ENCODE measurements at places on chromosomes 2 and 18. TPM values are rescaled to one million over a fixed set of nuclear protein-coding genes. Genes with fewer than 3 reads are reported as not detected.
A peak's percentile ranks its signal among the peaks of the same experiment; 100 is the strongest.

- no peak for DNase-seq
- H3K36me3 ChIP-seq: no peaks in the 10 kb centered on the region
- no peak overlapping the region for H3K27ac ChIP-seq
- H3K4me1 ChIP-seq: peaks cover 9% of the 10 kb centered on the region
Observed at GRCh38 chr2:32940316-32940997, 6.3 kb upstream of the LTBP1 start.

GRCh38 chr2:227996366-227996765 is 124.9 kb downstream of the DAW1 start:
- H3K27me3 ChIP-seq: no peaks in the 10 kb centered on the region
- H3K27ac ChIP-seq: no peak overlapping the region
- no peak overlapping the region for H3K4me3 ChIP-seq
- DNase-seq: no peak
- no peaks in the 10 kb centered on the region for H3K4me1 ChIP-seq

DNA sequence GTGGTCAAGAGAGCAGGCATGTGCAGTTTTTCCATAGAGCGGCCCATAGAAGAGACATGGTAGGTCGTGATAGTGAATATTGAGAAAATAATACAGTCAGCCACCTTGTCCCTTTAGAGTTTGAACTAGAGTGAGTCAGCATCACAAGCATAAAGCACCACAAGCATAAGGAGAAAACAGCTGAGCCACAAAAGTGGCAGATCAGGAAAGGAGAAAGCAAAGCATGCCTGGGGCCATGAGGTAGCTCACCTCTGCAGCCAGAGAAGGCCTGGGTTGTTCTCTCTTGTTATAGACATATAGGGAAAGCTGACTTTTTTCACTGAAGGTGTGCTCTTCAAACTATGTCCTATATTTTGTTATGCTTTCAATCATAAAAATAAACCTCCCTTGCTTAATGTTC is 879.0 kb downstream of the DSC3 start:
- no peaks in the 10 kb centered on the region for H3K27me3 ChIP-seq
- H3K4me3 ChIP-seq: no peak overlapping the region
- H3K4me1 ChIP-seq: no peaks in the 10 kb centered on the region
- no peak for DNase-seq

DNA sequence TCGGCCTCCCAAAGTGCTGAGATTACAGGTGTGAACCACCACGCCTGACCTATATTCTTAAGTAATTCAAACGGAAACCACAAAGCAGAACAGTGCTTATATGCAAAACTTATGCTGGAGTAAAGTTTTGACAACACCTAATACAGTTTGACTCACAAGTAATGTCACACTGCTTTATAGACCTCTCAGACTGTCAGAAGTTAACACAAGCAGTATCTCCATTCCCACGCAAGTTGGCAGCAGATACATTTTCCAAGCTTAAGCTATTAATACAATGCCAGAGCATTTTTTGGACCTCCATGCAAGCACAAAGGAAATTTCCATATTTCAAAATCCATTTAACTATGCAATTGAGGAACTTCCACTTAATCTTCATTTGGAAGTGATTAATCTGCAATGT is 21.0 kb upstream of the SANBR start:
- no peaks in the 10 kb centered on the region for H3K4me1 ChIP-seq
- no peaks in the 10 kb centered on the region for H3K27me3 ChIP-seq
- H3K27ac ChIP-seq: no peak overlapping the region

GRCh38 chr2:173741759-173742158 is 223.4 kb downstream of the SP3 start:
- H3K4me1 ChIP-seq: no peaks in the 10 kb centered on the region
- no peaks in the 10 kb centered on the region for H3K36me3 ChIP-seq
- H3K27ac ChIP-seq: no peak overlapping the region
- DNase-seq: no peak
- no peaks in the 10 kb centered on the region for H3K27me3 ChIP-seq

DNA sequence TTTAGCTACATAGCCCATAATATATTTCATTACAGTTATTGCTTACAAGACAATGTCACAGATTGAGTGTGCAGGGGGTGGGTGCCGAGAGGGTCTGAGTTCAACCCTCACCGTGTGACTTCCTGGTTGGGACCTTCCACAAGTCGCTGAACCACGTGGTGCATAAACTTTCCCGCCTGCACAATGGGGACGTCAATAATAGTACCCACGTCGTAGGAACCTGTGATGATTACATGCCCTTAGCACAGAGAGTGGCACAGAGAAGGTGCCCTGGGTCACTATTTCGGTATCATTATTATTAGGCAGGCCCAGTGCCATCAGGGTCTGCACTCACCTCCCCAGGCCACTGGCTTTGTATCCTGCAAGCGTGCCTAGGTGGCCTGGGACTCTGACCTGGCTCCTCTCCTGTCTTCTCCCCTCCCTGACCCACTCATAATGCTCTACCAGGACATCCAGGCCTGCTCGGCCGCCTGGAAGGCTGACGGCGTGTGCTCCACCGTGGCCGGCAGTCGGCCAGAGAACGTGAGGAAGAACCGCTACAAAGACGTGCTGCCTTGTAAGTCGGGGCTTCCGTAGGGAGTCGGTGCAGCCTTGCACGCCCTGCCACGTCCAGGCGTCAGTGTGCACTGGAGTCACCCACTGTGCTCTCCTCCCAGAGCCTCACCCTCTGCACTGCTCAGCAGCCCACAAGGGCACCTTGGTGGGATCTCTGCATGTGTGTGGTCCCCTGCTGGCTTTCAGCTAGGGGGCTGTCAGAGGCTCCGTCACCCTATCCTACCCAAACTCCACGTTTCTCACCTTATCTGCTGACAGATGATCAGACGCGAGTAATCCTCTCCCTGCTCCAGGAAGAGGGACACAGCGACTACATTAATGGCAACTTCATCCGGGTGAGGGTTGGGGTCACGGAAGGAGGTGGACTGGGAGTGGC is 2.8 kb downstream of the PTPN18 start:
- no peak overlapping the region for H3K27ac ChIP-seq
- H3K36me3 ChIP-seq: no peaks in the 10 kb centered on the region
- no peak overlapping the region for H3K4me3 ChIP-seq
- H3K4me1 ChIP-seq: no peaks in the 10 kb centered on the region

DNA sequence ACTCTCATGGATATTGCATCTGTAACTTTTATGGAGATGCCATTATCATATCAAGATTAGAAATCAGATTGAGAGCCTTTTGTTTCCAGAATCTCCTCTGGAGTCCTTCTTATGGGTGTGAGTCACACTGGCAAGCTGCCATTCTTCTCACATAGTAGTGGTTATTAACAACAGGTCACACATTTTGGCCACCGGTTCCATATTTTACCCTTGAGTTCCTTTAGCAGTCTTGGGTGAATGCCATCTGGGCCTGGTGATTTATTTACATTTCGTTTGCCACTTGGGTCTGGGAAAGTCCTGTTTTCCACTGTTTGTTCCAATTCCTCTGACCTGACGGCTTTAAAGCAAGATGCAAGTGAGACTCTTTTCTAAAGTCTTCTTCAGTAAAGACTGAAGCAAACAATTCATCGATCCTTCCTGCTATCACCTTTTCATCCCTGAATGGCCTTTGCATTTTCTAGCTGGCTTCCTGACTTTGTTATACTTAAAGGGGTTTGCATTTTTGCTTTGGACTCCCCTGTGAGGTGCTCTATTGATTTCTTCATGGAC is 80.5 kb upstream of the CAVIN2 start:
- peak overlapping the region; percentile 76 for H3K27ac ChIP-seq
- H3K4me3 ChIP-seq: no peak overlapping the region
- peaks cover 7% of the 10 kb centered on the region for H3K4me1 ChIP-seq
- DNase-seq: no peak
- H3K27me3 ChIP-seq: no peaks in the 10 kb centered on the region
- no peaks in the 10 kb centered on the region for H3K36me3 ChIP-seq

DNA sequence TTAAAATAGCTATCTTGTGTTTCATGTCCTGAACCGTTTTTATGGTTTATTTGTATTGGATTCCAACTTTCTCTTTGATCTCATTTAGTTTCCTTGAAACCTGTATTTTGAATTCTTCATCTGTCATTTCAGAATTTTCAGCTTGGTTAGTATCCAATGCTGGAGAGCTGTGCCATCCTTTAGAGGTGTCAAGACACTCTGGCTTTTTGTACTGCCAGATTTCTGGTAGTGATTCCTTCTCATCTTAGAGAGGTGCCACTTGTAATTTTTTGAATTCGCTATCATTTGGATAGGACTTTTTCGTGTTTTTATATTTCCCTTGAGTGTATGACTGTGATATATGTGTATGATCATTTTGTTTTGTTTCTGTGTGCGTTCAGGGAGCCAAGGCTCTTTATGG is 591.4 kb downstream of the ADCYAP1 start:
- no peaks in the 10 kb centered on the region for H3K27me3 ChIP-seq
- no peaks in the 10 kb centered on the region for H3K4me1 ChIP-seq
- no peak for DNase-seq
- H3K4me3 ChIP-seq: no peak overlapping the region

- H3K36me3 ChIP-seq: no peaks in the 10 kb centered on the region
- H3K27me3 ChIP-seq: no peaks in the 10 kb centered on the region
- no peaks in the 10 kb centered on the region for H3K4me1 ChIP-seq
- DNase-seq: no peak
Observed at GRCh38 chr18:41416044-41416443, 539.0 kb upstream of the PIK3C3 start.

DNA sequence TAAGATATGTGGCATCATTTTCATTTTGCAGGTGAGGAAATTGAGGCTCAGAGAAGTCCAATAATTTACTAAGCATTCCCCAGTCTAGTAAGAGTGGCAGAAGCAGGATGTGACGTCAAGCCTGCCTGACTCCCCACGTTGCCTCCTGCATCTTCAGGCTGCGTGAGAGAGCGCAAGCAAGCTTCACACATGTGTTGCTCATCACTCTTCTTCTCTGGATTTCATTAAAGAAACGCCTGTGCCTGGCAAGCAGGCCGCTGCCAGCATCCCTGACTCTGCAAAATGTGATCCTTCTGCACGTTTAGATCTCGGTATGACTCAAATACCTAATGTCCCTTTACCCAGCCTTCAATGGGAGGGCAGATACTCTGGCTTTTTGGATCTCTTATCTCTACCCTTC is 96.8 kb downstream of the PRKCE start:
- no peaks in the 10 kb centered on the region for H3K4me1 ChIP-seq
- H3K4me3 ChIP-seq: no peak overlapping the region
- DNase-seq: no peak
- no peaks in the 10 kb centered on the region for H3K36me3 ChIP-seq

- H3K27ac ChIP-seq: no peak overlapping the region
- no peak overlapping the region for H3K4me3 ChIP-seq
- H3K36me3 ChIP-seq: 0 out of 3 replicates have a peak, but pooled peaks cover 2% of the 10 kb centered on the region
- H3K27me3 ChIP-seq: no peaks in the 10 kb centered on the region
Observed at GRCh38 chr18:50579061-50579774, 19.3 kb downstream of the MAPK4 start.

- no peak overlapping the region for H3K4me3 ChIP-seq
- no peak for DNase-seq
- H3K27ac ChIP-seq: no peak overlapping the region
- H3K27me3 ChIP-seq: no peaks in the 10 kb centered on the region
- H3K36me3 ChIP-seq: no peaks in the 10 kb centered on the region
- H3K4me1 ChIP-seq: no peaks in the 10 kb centered on the region
Observed at GRCh38 chr2:18401471-18401870, 159.0 kb downstream of the RDH14 start.

- H3K4me3 ChIP-seq: no peak overlapping the region
- no peaks in the 10 kb centered on the region for H3K27me3 ChIP-seq
- no peak overlapping the region for H3K27ac ChIP-seq
Observed at GRCh38 chr2:69693059-69693774, 48.7 kb upstream of the ANXA4 start.

DNA sequence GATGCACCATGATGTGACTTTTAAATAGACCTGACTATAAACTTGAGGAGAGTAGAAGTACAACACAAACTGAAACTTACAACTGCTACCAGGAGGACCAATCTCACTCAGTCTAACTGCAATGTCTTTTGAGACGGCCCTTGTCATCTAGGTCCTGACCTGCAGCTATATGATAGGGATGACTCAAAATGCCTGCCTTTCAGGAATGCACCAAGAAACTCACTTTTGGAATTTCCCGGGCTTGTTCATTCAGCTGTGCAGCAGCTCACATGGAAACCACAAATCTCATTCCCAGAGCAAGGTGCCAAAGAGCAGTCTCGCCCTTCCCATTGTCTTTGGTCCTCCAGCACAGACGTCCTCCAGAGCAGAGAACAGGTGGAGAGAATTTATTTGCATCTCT is 113.7 kb downstream of the SPOPL start:
- no peaks in the 10 kb centered on the region for H3K36me3 ChIP-seq
- DNase-seq: no peak
- no peaks in the 10 kb centered on the region for H3K4me1 ChIP-seq
- no peak overlapping the region for H3K4me3 ChIP-seq

DNA sequence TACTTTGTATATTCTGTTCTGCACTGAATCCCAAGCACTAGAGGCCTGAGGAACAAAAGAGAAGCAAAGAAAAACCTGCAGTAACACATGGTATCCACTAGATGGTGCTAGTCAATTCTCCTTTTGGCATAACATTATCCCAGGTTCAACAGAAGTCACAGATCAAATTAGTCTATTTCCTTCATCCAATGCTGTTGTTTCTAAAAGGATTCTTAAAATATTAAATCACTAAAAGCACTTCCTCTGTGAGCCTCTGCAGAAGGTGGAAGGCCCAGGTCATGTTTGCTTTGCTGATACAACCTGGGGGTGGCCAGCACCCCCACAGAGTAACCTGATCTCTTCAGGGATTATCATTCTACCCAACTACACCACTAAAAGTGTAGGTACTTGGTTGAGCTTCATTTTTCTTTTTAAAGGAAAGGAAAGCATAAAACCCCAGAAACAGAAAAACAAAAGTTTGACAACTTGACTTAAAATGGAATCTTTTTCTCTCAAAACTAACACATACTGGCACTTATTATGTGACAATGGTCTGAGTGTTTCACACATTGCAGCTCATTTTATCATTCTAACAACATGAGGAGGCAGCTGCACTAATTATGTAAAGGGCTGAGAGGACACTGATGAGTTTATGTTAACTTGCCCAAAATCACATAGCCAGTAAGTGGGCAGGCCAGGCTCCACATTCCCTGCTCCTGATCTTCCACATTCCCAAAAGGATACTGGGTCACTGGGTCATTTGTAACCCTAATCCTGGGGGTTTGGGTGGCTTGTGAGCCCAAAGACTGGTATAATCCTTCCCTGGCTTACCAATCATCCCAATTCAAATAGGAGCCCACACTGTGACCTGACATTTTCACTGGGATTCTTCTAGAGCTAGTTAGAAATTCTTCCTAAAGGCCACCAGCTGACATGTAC is 66.8 kb upstream of the DNER start:
- H3K27ac ChIP-seq: no peak overlapping the region
- H3K36me3 ChIP-seq: peaks cover 19% of the 10 kb centered on the region
- H3K4me3 ChIP-seq: no peak overlapping the region
- no peak for DNase-seq
- no peaks in the 10 kb centered on the region for H3K27me3 ChIP-seq

Gene RGPD4
- 0.07 TPM for total RNA-seq

Gene LCT
- total RNA-seq: 0.04 TPM

Gene DSC3
- 0.61 TPM for total RNA-seq

Gene RGPD5
- 48.3 TPM for total RNA-seq

Gene SERPINB7
- not detected for total RNA-seq

Gene RIT2
- total RNA-seq: 1.3 TPM

Gene CD28
- not detected for total RNA-seq

Gene C18orf54
- total RNA-seq: 23.2 TPM

Gene LRATD1
- 0.31 TPM for total RNA-seq
